Activated naive CD8-positive, alpha-beta T cell treated with anti-CD3 and anti-CD28 coated beads for 36 hours (primary cell): ENCODE measurements at places on chromosomes 2 and 18. TPM values are rescaled to one million over a fixed set of nuclear protein-coding genes. Genes with fewer than 3 reads are reported as not detected.

DNA sequence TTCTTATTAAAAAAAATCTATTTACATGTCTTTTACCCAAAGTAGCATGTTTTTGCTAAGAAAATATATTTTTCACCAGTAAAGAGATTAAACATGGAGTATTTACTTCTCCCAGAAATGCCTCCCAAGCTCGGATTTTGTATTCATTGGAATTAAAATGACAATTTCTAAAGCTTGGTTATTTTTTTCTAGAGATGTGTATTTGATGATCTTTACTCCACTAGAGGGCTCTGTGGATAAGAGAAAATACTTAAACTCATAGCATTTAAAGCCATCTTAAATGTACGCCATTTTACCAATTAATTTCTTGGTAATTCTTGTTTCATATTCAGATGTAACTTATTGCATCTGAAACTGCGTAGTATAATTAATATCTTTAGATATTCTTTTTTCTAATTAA, 461.4 kb downstream of the GALR1 start:
- no peak for DNase-seq

DNA sequence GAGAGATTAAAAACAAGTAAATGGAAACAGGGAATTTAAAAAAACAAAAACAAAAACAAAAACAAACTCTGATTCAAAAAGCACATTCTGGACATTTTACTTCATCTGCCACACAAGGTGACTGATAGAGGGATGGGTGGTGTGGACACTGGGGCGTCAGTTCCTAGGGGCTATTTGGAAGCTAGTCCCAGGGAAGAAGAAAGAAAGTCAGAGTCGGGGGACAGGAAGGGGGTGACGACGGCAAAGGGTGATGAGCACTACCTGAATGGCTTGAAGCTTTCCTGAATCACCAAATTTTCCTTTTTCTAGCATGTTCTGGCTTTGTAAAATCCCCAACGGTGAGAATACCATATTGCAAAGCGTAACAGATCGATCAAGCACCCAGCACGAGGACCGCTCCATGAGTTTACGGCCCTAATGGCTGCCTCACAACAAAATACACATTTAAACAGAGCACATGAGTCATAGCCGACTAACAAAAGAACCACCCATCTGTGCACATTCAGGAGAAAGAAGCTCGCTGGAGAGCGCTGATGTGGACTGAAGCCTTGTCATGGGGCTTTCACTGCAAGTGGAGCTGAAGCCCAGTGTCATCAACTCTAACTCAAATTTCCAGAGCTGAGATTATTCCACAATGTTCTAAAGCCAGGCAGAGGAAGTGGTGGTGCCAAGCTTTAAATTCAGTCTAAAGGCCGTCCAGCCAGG, 178.9 kb downstream of the LNPK start:
- DNase-seq: no peak

- DNase-seq: no peak
Observed at GRCh38 chr2:59322005-59322404, 1080.9 kb upstream of the FANCL start.

GLI2 gene
- total RNA-seq: not detected
